ENCODE measurements at places on chromosomes 6 and 20. TPM values are rescaled to one million over a fixed set of nuclear protein-coding genes. Genes with fewer than 3 reads are reported as not detected.

The LGSN gene
- total RNA-seq, result not detected

- no peak for DNase-seq
These were observed 214.4 kb upstream of the STXBP5 start for GRCh38 chr6:146989860-146990259.

DNA sequence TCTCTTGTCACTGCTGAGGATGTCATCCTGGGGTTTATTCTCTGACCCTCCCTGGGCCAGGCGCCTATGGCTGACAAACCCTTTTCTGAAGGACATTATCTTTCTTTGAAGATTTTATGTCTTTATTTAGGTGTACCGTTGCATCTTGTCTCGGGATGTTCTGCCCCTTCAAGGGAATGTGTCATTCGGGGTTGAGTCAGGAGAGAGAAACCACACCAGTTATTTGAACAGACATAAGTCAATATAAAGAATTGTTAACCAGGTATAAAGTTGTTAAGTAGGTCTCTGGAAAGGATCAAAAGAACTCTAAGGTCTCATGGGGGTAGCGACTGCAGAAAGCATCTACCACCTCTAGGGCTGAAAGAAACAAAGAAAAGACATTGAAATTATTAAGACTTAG lies 8.2 kb upstream of the ELMO2 start:
- no peak for DNase-seq

DNA sequence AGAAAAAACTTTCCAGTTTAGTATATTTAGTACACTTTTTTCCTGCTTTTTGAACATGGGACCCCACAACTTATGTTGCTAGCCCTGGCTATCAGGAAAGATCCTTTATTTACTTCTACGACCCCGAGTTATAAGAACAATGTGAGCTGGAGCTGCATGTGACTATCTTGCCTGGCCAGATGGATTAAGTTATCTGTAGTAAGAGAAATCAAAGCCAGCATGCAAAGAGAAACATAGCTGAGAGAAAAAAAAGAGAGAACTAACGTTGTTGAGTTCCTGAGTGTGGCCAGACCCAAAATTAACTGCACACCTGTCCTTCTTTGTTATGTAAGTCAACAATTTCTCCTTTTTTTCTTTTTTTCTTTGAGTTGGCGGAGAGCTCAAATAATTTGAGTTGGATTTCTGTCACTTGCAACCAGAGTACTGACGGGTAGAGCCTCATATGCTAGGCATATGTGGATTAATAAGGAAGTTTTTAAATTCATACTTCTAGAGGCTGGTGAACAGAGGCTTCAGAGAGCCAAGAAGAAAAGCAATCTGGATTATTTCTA lies 219.5 kb downstream of the HACE1 start:
- no peak for DNase-seq

DNA sequence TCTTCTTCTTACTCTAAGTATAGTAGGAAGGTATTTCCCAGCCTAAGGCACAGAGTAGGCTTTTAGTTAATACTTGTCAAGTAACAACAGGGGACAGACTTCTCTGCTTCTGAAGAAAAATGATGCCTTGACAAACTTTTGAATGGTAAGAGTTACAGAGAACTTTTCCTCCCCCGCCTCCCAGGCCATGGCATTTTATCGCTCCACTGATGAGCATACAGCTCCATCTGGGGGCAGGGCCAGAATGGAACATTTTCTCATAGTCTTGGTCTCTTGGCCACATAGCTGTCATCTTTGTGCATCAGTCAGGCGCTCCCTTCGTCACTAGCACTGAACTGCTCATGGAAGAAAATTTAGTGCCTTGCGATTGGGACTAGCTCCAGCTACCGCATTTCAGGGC lies 1066.8 kb upstream of the CITED2 start:
- DNase-seq, result peak; percentile 64
